ENCODE measurements at places on chromosomes 13 and 19.
A peak's percentile ranks its signal among the peaks of the same experiment; 100 is the strongest.

DNA sequence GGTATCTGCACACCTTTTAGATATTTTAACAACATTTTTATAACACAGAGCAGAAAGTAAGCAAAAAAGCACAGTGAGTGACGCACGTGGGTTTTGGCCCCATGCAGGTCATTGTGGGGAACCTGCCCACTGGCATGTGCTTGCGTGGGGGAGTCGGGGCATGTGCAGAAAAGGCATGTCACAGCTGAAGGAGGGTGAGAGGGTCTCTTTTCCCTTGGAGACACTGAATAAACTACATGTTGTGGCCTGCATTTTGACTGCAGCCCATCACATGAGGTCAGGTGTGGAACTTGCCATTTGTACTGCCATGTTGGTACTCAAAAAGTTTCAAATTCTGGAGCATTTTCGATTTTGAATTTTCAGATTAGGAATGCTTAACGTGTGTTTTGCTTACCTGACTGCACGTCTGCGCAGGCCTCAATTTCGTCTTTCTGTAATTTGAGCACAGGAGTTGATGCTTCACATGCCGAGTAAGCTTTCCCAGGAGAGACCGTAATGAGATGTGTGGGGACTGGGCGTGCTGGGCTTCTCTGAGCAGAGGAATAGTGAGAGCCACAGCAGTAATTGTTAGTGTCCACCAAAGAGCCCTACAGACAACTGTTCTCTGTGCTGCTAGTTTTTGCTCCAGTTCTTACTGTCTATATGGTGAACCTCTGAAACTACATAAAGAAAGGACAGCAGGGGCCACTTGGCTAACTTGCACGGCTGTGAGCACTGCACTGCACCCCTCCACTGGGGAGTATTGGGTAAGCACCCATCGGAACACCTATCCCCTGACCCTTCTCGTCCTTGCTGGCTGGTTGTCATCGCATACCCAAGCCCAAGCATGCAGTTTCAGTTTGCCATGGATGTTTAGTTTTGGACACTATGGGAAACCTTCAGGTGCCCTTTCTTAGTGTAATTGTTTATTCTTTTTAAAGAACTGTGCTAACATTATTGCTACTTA is 72.9 kb upstream of the GPR183 start:
- no peak for DNase-seq

DNA sequence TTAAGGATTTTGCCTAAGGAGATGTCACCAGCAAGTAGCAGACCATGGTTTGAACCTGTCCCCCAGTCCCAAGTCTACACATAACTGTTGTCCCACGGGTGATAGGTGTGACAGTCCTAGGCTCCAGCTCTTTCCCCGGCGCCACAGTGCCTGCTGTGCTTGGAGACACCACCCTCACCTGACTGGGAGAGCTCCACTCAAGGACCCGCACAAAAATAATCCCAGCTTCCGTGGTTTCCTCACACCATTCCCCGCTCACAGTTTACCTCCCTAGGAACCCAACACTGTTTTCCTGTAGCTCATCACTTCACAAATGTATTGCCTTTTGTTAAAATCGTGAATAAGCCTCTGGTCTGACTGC is 19.8 kb upstream of the RASA3 start:
- DNase-seq: no peak

DNA sequence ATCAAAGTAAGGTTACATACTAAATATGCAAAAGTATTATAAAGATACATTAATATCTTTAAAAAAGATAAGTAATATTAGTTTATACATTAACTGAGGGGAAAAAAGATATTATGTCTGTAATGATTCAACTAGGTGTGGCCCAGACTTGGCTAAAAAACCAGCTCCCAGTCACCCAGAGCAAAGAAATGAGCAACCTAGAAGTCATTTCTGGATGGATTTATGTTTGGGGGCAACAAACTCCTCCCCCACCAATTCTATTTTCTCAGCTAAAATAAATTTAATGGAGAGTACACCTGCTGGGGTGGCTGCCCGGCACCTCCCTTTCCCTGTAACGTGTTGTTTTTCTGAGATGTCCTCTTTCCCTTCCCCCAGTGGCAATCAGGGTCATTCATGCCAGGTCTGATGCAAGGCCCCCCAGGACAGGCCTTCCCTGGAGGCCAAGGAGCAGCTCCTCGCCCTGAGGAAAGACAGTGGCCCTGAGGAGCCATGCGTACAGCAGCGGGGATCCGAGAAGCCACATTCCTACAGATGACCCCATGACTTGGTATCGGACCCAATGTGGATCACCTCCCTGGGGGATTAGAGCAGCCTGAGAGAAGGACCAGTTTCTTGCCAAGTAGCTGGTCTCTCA is 78.6 kb upstream of the DOCK9 start:
- no peak for DNase-seq

DNA sequence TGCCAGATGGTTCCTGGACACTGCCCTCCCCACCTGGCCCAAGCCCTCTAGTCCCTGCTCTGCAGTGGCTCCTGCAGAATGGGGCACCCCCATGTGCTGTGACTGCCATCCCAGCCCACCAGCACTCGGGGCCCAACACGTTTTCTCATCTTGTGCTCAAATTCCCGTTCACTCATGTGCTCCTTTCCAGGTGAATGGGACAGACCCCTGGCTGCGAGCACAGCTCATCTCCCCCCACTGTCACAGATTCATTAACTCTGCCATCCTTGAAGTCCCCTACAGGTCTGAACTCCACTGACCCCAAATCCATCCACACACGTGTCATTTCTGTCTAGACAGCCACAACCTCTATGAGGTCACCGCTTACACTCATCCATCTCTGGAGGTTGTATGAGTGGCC is 23.6 kb downstream of the TUBA3C start:
- DNase-seq: no peak

DNA sequence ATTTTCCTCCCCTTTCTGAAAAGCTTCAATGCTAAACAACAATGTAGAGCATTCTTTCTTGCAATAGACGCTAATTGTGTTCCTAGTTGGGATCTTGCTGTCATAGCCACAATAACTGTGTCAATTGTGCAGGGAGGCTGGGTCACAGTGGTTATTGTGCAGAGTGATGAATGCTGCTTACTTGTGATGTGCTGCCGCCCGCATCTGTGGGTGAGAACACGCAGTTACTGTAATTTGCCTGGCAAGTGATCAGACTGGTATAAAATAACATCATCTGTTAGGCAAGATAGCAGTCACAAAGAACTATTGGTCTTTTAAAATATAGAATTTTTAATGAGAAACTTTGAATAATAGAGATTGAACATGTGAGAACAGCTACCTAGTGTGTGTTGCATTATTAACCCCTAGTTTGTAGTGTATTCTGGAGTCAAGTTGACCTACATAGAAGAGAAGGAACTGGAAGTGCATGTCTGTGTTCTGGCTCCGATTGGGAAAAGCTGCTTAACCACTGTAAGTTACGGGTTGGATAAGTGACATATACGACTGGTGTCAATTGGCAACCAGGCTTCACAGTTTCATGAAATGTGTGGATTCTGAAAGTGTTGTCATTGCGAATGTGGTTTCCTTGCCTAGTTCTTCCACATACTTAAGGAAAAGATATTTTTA is 43.6 kb downstream of the SLAIN1 start:
- DNase-seq: no peak

- DNase-seq: no peak
Observed at GRCh38 chr19:9856609-9857008, 21.5 kb downstream of the PIN1 start.

DNA sequence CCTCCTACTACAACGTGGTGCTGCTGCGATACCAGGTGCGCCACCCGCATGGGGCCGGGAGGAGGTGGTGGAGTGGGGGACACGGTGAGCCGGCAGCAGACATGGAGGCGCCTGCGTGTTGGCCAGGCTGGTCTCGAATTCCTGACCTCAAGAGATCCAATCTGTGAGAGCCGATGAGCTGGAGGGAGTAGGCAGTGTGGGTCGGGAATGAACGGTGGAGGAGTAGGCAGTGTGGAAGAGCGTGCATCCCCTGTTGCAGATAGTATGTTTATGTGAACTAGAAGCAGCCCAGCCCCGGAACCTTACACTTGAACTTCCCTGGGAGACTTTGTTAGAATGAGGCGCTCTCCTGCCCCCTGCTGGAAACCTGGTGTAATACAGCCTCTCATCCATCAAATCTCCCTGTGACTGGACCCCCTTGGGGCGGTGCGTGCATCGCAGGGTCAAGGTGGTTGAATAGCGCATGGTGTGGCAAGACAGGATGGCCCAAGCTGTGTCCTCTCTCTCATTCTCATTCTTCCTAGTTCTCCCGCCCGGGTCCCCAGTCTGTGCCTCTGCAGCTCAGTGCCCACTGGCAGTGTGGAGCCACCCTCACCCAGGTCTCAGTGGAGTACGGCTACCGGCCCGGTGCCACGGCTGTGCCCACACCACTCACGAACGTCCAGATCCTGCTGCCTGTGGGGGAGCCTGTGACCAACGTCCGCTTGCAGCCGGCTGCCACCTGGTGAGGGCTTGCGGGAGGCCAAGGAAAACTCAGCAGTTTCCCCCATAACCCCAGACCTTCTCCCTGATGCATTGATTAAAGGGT is 10.5 kb upstream of the B3GNT3 start:
- peak; percentile 46 for DNase-seq

- DNase-seq: peak; percentile 69
Observed at GRCh38 chr19:18007044-18007916, 690 bp upstream of the ARRDC2 start.

GRCh38 chr13:102260256-102260655 is 141.6 kb downstream of the FGF14 start:
- DNase-seq: no peak

DNA sequence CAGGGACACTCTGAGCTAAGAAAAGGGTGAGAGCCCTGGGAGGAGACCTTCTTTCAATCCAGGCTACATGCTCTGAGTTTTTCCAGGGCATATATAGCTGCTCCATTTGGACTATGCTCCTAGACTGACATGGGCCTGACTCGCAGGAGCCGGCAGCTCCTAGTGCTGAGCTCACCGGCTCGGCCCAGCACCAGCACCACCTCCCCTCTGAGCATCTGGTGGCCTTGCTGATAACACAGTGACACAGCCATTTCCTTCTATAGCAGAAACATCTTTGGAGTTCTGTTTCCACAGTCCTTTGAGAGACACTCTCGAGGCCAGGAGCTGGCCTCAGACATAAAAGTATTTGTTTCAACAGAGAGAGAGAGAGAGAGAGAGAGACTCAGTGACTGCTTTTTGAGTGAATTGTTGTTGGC is 184.9 kb downstream of the TM9SF2 start:
- DNase-seq: no peak

DNA sequence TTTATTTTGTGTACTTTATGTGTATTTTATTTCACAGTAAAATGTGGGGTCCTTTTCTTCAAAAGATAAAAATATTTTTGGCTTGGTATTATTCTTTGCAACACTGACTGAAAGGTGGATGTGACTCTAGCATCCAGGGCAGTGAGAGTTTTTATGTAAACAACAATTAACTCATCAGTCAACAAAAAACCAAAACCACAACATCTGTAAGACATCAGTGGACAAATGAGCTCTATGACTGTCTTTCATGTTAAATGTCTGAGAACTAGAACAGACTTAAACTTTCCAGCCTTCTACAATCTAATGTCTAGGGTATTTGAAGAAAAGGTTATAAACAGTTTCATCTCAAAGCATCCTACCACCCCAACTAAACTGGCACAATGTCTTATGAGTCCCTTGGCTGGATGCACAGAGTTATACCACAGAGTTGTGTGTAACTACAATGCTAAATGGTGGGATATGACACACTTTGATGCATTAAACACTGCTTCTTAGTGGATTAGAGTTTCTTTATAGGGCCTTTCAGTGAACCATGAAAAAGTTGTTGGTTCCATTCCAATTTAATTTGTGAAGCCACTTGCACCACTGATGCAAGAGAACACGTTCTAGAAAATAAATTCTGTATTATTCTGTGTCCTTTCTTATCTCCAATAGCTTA is 544.2 kb upstream of the KLF12 start:
- no peak for DNase-seq

GRCh38 chr13:27933118-27933517 is 13.3 kb downstream of the PDX1 start:
- no peak for DNase-seq

- DNase-seq: no peak
Observed at GRCh38 chr13:46577696-46578589, 25.0 kb downstream of the LRCH1 start.

- peak; percentile 82 for DNase-seq
Observed at GRCh38 chr19:34999498-35000337, at the start of gene GRAMD1A. Gene GRAMD1A, plus strand, starts transcription at chr19:35000323. Its CDS starts 156 bp downstream, at chr19:35000479.

- DNase-seq: no peak
Observed at GRCh38 chr13:27432611-27433210, 8.3 kb downstream of the GTF3A start.

- no peak for DNase-seq
Observed at GRCh38 chr13:58480061-58480460, 848.5 kb downstream of the PCDH17 start.

DNA sequence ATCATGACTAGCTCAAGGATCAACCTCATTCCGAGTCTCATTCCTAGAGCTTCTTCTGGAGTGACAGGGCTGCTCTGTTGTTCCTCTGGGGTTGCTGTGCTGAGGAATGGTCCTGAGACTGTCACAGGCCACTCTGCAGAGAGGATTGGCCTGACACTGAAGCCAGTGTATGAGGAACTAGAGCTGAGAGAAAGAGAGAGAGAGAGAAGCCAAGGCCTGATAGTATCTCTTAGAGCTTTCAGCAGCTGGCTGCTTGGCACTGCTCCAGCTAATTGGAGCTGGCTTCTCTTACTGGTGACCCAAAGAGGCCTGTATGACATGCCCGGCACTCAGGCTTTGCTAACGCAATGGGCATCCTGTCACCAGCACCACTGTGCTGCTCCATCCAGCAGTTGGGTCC is 73.4 kb upstream of the FLT1 start:
- peak; percentile 51 for DNase-seq

GRCh38 chr19:24073807-24074206 is 13.2 kb upstream of the ZNF254 start:
- DNase-seq: no peak

DNA sequence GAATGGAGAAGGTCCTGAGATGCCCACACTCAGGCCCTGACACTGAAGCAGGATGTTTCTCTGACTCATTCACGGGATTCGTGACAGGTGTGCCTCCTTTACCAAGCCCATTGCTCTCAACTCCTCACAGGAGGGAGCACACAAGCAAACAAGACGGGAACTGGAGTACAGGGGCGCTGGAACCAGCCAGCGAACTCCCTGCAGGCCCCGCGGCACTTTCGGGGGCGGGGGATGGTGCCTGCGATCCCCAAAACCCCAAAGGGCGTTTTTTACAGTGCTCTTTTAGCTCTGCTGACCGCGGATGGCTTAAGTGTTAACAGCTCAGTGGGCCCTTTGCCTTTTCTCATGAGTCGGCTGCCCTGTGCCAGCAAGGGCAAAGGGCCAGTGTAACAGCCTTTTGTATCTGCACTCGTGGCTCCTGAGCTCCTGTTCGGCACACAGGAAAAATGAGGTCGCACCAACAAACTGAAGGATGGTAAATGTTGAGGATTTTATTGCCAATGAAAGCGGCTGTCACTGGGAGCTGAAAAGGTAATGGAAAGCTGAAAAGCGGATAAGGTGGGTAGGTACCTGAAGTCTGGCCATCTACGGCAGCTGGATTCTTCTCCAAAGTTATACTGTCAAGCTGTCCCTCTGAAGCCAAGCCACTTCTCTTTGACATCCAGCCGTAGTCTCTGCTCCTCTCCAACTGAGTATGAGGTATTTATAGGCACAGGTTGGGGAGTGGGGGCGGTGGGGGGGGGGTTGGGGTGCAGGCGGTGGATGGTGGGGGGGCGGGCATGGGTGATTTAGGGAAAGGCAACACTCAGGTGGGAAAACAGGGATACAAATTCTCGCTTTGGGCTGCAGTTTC is 65.0 kb upstream of the TRPC4 start:
- DNase-seq: no peak

Data from DMS79 treated with DMSO at 0.1 percent for 48 hours (cell line).